RWPE1 (cell line): ENCODE measurements at places on chromosomes 2 and 18.

DNA sequence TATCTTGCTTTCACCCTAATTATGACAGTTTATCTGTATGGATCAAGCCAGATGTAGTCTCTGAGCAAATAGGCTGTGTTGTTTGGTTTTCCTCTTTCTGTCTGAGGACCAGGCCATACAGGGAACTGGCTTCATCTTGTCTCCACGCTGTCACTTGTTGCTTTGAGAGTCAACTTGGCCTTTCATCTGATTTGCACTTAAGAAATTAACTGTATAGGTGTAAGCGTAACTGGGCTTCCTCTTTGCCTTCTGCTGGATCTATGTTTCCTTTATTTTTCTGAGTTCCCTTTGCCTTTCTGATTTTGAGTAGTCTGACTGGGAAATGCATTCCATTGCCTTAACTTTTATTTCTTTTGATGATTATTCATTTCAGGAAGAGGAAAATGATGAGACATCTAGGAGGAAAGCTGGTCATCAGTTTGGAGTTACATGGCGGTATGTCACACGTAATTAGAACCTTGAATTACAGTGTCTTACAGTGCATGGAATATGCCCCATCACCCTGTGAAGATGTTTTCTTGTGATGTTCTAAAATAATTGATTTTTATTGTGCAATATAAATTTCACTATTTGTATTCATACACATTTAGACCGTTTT lies 17.4 kb downstream of the PTCD3 start:
- no peak for DNase-seq

DNA sequence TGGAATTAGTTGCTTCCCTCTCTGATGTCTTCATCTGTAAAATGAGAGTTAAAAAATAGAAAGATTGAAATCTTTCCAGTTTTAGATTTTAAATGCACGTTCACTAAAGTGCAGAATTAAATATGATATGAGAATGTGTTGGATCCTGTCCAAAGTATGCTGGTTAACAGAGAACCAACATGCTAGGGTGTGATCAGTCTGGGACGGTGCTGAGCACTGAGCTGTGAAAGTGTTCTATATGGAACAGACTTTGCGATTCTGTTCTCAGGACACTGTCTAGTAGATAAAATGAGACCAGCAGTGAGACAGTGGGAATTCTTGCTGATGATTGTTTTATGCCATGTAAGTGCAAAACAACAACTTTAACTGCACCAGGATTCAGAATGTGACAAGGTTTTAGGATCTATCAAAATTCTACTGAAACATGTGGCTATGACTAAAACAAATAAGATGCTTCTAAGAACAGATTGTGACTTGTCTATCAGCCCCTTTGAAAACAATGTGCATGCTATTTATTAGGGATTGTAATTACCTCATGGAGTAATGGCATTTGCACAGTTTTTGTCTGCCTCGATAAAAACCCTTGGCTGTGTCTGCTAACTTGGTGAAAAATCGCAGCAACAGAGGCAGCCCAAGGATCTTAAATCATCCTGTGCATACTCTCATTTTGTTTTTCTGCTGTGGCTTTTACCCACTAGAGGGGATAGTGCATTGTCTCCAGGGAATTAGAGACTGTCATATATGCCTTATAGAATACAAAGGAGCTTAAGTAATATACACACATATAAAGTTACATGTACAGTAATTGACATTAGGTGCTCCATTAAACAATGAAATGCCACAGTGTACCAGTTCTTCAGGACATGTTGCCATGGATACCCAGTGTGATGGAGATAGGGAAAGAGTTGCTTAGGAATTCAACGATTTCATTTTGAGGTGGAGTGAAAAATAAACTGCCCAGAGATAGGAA lies 55.1 kb downstream of the MAP3K20 start:
- DNase-seq, result no peak

DNA sequence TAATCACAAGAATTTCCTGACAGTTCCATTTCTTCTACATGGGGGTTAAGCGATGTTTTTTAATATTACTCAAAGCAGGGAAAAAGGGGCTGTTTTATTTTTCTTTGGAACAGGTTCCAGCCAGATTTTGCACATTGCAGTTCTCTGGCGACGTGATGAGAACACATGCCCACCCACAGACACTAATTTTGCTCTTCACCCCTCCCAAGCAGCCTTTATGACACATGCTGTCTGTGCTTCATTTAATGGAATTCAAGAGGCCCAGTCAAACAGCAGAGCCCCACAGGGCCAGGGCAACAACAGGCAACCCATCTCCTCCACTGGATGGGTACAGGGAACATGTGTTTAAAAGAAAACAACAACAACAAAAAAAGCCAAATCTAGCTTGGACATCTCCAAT lies 70.8 kb downstream of the SPRED2 start:
- no peak for DNase-seq

DNA sequence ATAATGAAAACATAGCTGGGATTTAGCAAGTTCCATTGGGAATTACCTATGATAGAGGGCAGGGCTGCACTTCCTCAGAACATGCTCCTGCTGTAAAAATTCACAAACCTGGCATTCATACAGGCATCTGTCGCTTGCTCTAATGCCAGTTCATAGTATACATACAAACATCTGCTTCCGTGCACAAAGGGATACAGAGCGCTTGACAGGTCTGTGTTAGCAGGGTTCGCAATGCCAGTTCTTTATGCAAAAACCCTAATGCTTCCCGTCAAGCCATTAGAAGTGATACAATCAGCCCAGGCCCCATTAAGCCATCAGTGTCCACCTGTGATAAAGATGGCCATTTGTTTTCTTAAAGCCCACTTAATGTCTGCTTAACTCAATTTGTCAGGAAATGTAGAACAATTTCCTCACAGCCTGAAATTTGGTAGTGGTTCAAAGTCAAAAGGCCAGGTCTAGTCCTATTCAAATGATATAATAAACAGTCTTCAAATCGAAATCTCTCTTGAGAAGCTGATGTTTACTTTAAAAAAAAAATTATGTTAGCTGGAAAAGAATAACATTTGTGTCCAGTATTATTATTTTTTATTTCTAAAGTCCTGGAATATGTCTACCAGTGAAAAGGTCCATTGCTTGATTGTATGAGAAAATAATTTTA lies 556.3 kb downstream of the ARHGAP15 start:
- DNase-seq, result no peak

DNA sequence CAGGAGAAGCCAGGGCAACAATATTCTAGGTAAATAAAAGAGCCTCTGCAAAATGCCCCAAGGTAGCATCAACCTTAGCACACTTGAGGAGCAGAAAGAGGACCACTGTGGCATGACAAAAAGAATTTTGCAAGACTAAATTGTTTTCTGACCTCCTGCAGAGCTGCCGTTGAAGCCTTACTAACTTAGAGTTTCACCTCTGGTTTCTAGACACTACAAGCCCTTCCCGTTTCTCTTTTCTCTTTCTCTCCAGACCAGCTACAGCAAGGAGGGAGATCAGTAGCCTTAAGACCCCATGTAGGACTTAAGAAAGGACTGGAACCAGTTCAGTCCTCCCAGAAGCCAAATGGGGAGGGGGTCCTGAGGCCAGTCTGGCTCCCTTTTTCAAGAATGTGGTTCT lies 73.3 kb upstream of the SP3 start:
- DNase-seq, result no peak

DNA sequence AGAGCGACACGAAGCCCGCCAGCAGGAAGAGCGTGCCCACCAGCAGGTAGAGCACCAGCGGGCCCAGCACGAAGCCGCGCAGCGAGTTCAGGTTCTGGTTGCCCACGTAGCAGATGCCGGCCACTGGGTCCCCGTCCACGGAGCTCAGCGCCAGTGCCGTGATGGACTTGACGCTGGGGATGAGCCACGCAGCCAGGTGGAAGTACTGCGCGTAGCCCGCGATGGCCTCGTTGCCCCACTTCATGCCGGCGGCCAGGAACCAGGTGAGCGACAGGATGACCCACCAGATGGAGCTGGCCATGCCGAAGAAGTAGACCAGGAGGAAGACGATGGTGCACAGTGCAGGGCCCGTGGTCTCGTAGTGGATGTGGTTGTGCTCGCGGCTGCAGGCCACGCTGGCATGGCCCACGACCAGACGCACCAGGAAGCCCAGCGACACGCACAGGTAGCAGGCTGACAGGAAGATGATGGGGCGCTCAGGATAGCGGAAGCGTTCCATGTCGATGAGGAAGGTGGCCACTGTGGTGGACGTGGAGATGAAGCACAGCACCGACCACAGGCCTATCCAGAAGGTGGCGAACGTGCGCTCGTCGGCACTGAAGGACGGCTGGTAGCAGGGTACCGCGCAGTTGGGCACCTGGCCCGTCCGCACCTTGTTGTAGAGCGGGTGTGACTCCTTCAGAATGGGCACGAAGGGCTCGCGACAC lies 2.1 kb downstream of the FZD5 start:
- peak; percentile 13 for DNase-seq

- DNase-seq, result no peak
Measured at GRCh38 chr2:30860726-30861125, 53.5 kb upstream of the CAPN13 start.

- no peak for DNase-seq
Measured at GRCh38 chr2:8754106-8754776, 72.4 kb downstream of the ID2 start.

DNA sequence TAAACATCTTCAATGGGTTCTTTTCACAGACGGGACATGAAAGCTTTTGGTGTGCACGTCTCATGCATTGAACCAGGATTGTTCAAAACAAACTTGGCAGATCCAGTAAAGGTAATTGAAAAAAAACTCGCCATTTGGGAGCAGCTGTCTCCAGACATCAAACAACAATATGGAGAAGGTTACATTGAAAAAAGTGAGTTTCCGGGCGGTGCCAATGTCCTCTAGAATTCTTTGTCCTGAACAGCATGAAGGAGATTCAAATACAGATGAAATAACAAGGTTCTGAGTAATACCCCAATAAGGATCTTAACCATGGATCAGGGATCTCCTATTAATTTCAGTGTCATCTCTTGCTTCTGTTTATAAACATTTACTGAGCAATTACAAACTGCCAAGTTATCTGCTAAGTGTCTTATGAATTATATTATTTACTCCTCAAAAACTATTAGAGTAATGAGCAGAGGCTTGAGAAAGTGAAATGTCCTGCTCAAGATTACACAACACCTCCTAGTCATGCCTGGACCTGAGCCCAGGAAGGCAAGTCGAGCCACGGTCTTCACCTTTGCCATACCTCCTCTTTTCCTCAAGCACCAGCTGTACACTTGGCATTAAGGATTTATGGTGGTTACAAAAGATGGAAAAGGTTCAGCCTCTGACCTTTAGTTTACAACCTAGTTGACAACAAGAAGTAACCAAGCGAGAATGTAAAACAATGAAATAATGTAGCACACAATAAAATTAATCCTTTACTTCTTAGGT lies 22.6 kb downstream of the DHRS9 start:
- DNase-seq, result peak; percentile 85

DNA sequence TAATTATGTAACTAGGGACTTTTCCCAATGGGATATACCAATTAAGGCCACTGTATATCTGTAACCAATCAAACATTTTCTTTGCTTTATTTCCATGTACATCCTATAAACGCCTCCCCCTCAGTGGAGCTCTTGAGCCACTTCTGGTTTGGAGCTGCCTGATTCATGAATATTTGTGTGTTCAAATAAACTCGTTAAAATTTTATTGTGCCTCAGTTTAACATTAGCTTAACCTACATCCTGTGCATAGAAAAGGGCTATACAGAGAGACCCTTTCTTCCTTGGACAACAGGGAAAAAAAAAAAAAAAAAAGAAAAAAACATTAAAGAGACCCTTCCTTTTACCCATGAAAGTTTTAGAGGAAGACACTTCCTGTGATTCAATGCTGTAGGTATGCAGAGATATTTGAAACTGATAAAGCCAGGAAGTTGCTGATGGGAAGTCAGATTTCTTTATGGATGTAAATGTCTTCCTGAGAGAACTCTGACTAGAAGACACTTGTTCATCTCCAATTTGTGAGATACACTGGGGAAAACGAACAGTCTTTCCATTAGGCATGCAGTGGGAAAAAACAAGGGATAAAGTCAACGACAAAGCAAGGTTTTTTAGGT lies 614.6 kb upstream of the SOX11 start:
- no peak for DNase-seq

GRCh38 chr2:196849895-196850294 lies 40.7 kb upstream of the C2orf66 start:
- peak; percentile 4 for DNase-seq

DNA sequence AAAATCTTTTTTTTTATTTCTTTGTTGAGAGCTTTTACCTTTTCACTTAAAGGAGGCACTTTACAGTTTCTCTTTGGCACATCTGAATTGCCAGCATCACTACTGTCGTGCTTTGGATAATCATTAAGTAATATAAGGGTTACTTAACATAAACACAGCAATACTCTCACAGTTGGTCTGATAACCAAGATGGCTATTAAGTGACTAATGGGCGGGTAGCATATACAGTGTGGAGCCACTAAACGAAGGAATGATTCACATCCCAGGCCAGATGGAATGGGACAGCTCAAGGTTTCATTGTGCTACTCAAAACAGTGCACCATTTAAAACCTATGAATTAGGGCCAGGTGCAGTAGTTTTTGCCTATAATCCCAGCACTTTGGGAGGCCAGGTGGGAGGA lies 28.1 kb downstream of the USP37 start:
- no peak for DNase-seq

GRCh38 chr2:230942920-230943896 lies 18.2 kb upstream of the GPR55 start:
- DNase-seq, result no peak

DNA sequence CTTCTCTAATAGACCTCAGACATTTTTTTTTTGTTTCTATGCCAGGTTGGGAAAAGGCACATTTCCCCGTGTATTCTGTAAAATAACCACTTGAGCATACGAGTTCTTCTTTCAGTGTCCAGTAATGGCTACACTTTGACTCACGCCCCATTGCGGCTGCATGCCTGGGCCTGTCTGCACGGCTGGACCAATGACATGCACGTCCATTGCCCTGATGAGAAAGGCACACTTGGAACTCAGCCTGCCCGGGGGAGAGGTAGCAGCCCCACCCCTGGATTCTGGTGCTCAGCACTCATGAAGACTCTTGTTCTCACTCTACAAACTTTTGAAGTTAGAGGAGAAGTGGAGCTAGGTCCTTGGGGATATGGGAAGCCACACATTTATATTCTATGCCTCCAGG lies 5.8 kb downstream of the PCARE start:
- DNase-seq, result peak; percentile 83

DNA sequence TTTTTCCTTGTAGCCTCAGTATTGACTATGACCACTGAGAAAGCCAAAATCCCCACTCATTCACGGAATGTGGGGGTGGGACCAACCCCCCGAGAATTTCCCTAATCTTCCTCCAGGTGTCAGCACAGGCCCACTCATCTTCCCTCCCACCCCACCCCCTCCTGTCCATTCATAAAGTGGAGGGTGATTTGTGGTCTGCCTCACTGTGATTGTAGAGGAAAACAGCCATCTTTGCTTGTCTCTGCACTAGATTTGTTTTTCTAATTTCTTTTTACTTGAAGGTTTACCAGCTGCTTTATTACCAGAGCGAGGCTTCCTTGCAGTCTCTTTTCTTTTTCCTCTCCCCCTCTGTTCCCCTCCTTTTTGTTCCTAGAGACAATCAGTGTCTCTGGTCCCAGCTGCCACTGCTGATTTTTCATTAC lies 171.8 kb downstream of the ICOS start:
- peak; percentile 31 for DNase-seq

GRCh38 chr2:159684796-159685195 lies 27.5 kb upstream of the MARCHF7 start:
- peak; percentile 73 for DNase-seq
